ENCODE measurements at places on chromosomes 2 and 18.

- DNase-seq = no peak
These were observed 684 bp upstream of the ZCCHC2 start for GRCh38 chr18:62522178-62522503.

- DNase-seq = no peak
These were observed 66.3 kb downstream of the EMX1 start for GRCh38 chr2:72983500-72984161.

DNA sequence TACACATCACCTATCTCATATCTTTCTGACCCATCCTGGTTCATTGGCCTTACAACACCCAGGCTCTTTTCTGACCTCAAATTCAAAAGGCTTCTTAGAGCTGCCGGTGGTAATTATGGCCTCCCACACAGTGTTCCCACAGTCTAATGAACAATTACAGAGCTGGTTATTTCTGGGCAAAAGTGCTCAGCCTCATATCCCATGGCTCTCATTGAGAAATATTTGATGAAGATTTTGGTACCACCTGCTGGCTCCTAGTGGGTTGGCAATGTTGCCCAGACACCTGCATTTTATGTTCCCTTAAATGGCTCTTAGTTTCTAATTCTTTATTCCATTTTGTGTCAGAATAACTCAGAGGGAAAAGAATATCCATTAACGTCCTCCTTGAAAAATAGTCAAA is 20.1 kb upstream of the SCYGR2 start:
- DNase-seq = no peak

- no peak for DNase-seq
These were observed 87.0 kb upstream of the TMEM200C start for GRCh38 chr18:5982332-5982731.

- DNase-seq = no peak
These were observed 86.3 kb downstream of the ZFP36L2 start for GRCh38 chr2:43139996-43140621.

GRCh38 chr2:25655316-25655715 is 18.1 kb downstream of the DTNB start:
- no peak for DNase-seq

DNA sequence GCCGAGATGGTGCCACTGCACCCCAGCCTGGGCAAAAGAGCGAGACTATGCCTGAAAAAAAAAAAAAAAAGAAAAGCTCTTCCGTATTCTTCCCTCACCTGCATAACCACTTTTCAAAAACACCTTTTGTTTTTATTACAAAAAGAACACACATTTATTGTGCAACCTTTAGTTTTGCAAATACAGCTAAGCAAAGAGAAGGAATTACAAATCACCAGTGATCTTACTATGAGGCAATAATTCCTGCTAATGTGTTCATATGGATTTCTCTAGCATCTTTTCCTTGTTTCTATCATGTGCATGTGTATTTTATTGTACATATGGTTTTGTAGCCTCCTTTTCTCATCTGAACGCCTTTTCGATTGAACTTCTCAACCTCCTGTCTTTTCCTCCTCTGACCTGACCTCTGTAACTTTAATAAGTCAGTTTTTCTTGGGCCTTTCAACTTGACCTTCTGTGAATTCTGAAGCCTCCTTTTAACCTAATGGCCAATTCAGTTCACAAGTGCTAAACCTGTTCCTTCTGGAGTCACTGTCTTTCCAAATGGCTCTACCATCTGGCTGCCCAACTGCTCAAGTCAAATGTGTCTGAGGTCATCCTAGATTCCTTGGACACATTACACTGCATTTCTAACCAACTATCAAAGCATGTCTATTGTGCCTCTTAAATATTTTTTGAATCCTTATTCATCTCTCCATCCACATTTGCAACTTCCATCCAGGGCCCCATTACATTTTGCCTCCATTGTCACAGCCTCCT is 59.1 kb upstream of the DAPL1 start:
- no peak for DNase-seq

- DNase-seq = no peak
These were observed 373.5 kb upstream of the CHST9 start for GRCh38 chr18:27558388-27559155.

- no peak for DNase-seq
These were observed 131.7 kb downstream of the SETBP1 start for GRCh38 chr18:44812426-44812825.

DNA sequence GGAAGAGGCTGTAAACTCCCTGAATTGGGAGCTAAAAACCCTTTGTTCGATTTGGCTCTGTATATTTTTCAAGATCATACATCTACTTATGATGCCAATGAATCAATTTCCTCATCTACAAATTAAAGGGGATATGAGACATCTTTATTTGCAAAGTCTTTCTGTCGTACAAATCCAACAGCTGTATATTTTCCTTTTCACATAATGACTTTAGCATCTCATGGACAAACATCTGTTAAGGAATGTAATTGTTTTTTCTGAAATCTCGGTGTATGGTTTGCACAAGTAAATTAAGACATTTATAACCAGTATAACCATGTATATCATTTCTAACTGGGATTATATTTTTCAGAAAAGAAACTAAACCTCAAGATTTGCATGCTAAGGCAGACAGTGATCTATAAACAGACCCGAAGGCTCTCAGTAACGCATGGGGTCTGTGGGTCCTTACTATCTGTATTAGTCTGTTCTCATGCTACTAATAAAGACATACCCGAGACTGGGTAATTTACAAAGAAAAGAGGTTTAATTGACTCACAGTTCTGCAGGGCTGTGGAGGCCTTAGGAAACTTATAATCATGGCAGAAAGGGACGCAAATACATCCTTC is 130.8 kb downstream of the SLC8A1 start:
- DNase-seq = no peak

GRCh38 chr2:205280596-205281236 is 401.6 kb upstream of the NRP2 start:
- no peak for DNase-seq

- no peak for DNase-seq
These were observed 61.2 kb downstream of the ITGA6 start for GRCh38 chr2:172488556-172488955.

- no peak for DNase-seq
These were observed 537.1 kb downstream of the EPHA4 start for GRCh38 chr2:221034973-221035372.

DNA sequence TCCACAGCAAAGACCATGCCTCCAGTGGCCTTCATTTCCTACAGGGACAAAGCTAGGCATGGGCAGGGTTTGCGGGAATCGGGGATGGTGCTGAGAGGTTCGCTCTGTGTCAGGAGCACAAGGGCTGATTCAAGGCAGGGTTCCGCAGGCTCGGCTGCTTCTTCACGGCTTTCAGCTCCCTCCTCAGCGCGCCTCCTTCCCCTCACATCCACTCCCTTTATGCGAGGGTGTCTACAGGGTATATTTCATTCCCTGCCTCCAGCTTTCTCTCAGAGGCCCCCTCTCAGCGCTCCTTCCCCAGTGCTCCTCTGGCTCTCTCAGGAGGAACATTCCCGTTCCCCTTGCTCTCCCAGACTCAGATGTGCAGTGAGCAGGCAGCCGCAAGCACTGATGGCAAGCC is 78.7 kb upstream of the ASB18 start:
- DNase-seq = no peak

DNA sequence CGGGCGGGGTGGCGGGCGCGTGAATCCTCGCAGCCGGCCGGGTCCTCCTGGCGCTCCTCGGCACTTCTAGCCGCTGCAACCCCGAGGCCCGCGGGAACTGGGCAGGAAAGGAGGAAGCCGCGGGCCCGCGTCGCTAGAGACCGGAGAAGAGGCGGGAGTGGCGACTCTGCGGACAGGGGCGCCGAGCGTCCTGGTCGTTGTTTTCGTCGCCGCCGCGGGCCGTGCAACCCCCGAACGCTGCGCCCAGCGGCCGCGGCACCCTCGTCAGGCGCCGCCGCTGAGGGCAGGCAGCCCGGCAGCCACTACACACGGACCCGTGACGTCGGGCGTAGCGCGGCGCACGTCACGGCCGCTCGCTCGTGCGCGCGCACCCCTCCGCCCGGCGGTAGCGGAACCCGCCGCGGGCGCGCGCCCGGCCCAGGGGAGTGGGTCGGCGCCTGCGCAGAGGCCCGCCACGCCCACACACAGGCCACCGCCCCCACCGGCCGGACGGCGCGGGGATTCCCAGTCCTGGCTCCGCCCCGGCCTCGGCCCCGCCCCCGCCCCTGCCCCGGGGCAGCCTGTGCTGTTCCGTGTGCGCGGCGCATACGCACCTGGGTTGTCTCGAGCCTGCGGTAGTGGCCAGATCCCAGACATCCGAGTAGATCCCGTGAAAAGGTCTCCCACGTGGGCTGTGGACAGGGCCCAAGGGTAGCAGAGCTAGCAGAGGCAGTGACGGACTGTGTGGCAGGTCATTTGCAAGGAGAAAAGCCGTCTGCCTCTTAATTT is at the start of gene MAP3K2:
MAP3K2 (minus strand) TSS at position 321 of the 768 bp plus-strand sequence. CDS start 44,846 bp downstream, outside the sequence.
- peak; percentile 93 for DNase-seq
